ENCODE measurements at places on chromosomes 16 and 17. TPM values are rescaled to one million over a fixed set of nuclear protein-coding genes. Genes with fewer than 3 reads are reported as not detected.

CD300LG gene
- not detected for total RNA-seq

MT2A gene
- 1,517 TPM for total RNA-seq

KRT33A gene
- total RNA-seq: not detected

CARD14 gene
- total RNA-seq: 0.62 TPM

ANKRD40CL gene
- not detected for total RNA-seq

CRISPLD2 gene
- total RNA-seq: 0.70 TPM

ACBD4 gene
- 5.6 TPM for total RNA-seq

CLEC19A gene
- not detected for total RNA-seq

KRTAP4-9 gene
- total RNA-seq: not detected
